ENCODE measurements at places on chromosomes 5 and 9.

GRCh38 chr5:74074111-74074510, 448.1 kb downstream of the ARHGEF28 start:
- no peak for DNase-seq

- no peak for DNase-seq
Measured at GRCh38 chr5:177509381-177509951, at the start of gene DOK3. DOK3 (minus strand) TSS chr5:177509826; CDS start chr5:177509540, 286 bp downstream.

- DNase-seq: no peak
Measured at GRCh38 chr9:132857031-132857430, 21.1 kb downstream of the AK8 start.

- no peak for DNase-seq
Measured at GRCh38 chr9:99353408-99353807, 131.3 kb downstream of the SEC61B start.

DNA sequence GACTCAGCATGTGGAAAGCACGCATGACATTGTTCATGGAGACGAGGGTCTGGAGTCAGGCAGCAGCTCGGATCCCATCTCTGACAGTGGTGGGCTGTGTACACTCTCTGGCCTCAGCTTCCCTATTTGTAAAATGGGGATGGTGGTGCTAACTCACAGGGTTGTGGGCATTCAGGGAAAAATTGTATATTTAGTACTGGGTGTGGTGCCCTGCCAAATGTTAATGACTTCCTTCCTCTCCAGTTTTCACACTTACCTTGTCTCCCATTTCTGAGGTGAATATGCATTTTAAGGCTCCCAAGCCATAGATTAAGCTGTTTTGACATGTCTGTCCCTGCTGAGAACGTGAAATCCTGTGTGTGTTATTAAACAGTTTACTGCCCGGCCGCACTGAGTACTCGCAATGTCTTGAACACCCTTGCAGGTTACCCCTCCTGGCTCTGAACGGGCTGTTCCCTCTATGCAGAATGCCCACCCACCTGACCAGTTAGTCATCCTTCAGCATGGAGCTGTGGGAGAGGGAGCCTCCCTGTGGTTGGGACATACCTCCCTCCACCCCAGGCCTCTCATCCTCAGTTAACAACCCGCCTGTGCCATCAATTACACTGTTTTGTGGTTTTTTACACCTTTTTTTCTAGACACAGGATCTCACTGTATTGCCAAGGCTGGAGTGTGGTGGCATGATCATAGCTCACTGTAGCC, 25.8 kb downstream of the TJP2 start:
- DNase-seq: no peak

DNA sequence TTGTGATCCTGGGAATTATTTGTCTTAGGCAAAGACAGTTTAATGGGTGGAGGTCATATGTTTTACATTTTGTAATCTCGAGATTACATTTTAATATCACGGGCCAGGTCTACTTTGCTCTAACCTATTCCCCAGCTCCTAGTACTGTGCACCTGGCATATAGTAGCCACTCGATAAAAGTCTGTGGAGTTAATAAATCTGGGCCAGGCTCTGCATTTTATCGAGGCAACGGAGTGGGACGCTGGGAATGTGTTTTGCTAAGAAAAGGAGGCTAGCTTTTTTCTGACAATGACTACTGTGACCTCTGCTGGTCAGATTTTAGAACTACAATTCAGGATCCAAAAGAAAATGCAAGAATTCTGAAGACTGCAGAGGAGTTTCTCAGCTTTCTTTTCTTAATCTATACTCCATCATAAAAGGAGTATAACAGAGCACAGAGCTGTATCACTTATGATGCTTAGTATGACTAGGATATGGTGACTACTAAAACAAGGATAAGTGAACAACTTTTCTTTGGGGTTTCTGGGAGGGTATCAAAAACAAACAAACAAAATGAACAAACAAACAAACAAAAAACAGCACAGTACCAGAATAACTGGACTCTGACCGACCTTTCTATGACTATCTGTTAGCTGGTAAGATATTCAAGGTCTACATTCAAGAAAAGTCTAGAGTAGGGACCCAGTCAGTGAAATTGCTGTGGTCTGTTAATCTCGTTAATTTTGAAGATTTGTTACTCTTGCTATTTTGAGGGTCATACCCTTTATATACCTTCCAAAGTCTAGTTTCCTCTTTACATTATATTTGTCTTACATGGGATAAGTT, 46.1 kb upstream of the CER1 start:
- peak; percentile 31 for DNase-seq

DNA sequence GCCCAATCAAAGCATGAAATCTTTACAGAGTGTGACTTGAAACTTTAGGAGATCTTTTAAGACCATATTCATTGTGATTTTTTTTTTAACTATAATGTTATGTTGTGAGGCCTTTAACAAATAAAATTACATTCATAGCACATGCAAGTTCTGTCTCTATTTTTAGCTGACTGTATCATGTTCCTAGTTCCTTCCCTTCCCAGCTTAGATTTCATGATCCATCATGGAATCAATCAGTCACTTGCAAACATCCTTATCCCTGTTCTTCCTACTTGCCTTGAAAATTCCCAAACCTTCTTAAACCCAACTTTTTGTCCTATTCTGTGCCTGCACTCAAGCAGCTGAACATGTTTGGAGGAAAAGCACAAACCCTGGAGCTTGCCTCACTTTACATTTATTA, 141.8 kb downstream of the DMXL1 start:
- DNase-seq: no peak

DNA sequence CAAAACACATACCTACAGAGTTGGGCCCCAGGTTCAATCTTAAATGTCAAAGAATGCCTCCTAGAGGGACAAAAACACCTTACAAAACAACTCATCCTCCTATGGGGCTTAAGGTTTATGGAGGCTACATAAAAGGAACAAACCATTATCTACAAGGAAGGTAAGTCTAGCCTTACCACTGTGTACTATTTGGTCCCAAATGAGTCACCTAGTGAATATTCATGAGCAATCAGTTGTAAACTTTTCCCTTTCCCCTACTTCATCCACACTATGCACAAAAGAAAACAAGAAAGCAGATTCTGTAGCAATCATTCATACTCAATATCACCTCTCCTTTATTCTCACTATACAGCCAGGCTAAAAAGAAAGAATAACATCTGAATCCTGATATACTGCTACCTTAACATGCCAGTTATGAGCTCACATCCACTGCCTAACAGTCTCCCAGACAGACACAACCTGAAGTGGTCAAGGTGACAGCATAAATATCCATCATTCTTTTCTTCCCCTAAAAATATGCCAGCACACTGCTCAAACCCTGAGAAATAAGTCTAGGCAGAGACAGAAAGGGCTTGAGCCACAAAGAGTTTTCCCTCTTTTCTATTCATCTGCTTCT, 6.2 kb downstream of the OXCT1 start:
- no peak for DNase-seq

DNA sequence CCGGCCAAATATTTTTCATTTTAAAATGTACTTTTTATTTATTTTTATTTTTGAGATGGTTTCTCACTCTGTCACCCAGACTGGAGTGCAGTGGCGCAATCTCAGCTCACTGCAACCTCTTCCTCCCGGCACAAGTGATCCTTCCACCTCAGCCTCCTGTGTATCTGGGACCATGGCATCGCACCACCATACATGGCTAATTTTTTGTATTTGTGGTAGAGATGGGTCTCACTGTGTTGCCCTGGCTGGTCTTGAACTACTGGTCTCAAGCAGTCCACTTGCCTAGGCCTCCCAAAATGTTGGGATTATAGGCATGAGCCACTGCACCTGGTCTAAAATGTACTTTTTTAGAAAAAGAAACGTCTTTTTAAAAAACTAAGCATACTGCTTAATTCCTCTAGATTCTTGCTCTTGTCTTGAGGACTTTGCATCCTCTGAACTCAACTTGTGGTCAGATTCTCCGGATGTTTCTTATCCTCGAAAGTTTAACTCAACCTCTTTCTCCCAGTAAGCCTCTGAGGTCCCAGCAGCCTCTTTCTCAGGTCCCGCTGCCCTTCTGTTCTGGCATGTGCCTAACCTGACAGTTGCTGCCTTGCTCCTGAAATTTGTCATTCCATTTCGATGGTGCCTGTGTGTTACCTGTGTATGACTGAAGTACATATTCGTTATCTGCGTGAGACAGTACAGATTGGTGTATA, 63.0 kb downstream of the TRIO start:
- no peak for DNase-seq

DNA sequence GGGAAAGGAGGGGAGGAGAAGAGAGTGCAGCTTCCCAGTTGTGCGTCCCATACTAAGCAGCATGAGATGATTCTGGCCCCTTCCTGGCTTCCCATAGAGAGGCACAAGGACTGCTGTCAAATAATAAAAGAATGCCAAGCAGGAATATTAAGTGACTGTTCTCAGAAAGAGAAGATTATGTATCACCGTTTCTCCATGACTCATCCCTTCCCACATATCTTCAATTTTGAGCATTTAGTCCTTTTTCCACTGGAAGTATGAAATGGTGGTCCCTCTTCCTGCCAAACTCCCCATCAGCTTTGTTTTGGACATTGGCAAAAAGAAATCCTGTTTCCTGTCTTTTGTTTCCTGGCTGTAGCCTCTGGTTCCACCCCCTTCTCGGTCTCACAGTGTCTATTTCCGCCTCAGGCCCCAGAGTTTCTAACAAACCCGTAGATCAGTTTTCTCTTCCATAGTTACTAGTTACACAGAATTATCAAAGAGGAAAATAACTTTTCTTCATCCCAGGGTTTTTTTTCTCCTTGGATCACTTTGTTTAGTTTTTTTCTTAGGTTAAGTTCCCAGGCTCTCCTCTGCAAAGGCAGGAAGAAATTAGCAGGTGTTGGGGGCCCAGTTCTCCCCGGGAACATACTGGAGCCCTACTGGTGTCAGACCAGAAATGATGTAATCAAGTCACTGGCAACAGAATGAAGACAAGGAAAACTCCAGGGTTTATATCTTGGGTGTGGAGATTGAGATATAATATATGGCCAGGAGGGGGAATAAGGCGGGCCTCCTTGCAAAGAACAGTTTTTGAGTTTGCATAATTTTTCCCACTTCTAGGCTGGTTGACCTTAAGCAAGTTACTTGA, 26.4 kb upstream of the ARHGAP26 start:
- DNase-seq: no peak

- DNase-seq: no peak
Measured at GRCh38 chr9:114482593-114482992, 22.7 kb downstream of the WHRN start.

- no peak for DNase-seq
Measured at GRCh38 chr5:72920690-72921502, 34.9 kb upstream of the FCHO2 start.

GRCh38 chr5:132763181-132764036, 13.6 kb downstream of the SEPTIN8 start:
- DNase-seq: no peak

- no peak for DNase-seq
Measured at GRCh38 chr9:132143359-132143758, 18.5 kb upstream of the NTNG2 start.

DNA sequence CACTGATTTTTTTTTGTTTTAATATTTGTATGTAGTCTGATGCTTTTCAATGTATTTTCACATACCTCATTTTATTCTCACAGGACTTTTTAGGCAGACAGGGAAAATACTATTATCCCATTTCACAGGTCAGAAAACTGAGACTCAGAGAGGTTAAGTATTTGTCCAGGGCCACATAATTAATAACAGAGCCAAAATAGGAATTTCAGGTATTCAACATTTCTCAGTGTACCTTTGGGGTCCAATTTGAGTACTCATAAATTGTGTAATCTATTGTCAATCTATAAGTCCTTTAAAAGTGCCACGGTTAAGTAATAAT, 120.7 kb upstream of the GRHPR start:
- no peak for DNase-seq

DNA sequence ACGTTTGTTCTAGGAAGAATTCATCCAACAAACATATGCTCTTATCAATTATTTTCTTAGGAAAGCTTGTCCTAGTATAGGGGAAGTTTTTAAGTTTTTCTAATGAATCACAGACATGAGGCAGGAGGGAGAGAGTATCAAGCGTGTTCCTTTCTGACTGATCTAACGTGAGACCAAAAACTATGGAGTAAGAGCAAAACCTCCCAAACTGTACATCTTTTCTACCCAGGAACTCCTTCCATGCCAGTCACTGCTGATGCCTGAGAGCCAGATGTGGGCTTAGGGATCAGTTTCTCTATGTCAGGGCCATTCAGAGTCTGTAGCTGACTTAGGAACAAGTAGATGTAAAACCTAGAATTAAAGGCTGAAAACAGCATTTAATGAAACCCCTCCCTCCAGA, 51.7 kb upstream of the NFIB start:
- no peak for DNase-seq

GRCh38 chr5:88672644-88673252, 210.2 kb downstream of the MEF2C start:
- DNase-seq: no peak

GRCh38 chr5:67013719-67014118, 182.9 kb downstream of the CD180 start:
- DNase-seq: no peak

- no peak for DNase-seq
Measured at GRCh38 chr5:57185313-57185712, 11.5 kb downstream of the GPBP1 start.

GRCh38 chr9:126558051-126558665, 55.6 kb upstream of the LMX1B start:
- peak; percentile 55 for DNase-seq

DNA sequence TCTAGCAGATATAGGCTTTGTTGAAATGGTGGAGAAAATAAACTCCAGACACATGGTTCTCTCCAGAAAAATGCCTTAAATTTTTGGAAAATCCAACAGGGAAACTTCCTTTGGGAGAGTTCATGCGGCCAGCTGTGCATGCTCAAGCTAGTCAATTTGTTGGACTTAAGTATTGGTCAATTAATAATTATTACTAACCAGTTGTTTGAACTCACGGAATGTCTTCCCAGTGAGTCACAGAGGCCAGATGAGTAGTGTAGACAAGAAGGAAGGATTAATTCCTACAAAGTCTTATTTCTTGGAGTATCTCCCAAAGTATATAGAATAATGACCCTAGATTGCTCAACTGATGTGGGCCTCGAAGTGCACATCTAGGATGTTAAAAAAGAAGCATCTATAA, 103.6 kb downstream of the MACIR start:
- DNase-seq: no peak

- DNase-seq: no peak
Measured at GRCh38 chr5:82044010-82044409, 72.2 kb downstream of the ATG10 start.

DNA sequence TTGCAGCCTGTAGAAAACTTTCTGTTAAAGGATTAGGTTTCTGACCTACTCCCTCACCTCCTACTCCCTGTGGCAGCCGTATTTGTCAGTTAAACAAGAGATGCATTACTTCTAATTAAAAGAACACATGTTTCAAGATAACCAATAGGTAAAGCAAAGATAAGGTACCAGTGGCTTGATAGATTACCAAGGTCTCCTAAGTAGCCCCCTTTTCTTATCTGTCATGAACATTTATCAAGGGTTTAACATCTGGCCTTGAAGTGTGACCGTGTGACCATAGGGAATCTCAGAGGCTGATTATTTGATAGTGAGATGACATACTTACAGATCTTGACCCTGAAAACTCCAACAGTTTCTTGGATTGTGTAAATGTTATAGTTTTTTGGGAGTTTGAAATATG, 764.0 kb upstream of the EDIL3 start:
- DNase-seq: no peak

DNA sequence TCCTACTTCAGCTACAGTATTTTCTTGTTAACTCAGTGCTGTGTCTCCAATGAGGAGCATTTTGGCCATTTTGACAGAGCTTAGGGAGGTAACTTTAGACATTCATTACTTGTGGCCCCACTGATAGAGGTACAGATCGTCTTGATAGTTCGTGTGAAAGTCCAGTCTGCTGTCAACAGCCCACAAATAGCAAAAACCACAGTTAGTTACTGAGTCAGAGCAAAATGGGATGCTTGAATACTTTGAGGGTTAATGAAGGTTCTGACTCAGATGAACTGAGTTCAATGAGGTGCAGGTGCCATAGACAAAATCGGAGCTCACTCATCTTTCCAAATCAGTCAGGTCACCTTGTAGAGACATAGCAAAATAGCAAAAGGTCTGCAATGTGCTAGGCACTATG, 163.1 kb upstream of the TLE4 start:
- DNase-seq: no peak

All from immature natural killer cell (primary cell).